ENCODE measurements at places on chromosomes 12 and 14.

GRCh38 chr12:112328456-112329124 lies 53.6 kb downstream of the HECTD4 start:
- no peak for DNase-seq

- no peak for DNase-seq
Measured at GRCh38 chr14:35304812-35305462, 12.8 kb downstream of the PSMA6 start.

- DNase-seq = no peak
Measured at GRCh38 chr12:66047411-66048021, 83.0 kb downstream of the LLPH start.

DNA sequence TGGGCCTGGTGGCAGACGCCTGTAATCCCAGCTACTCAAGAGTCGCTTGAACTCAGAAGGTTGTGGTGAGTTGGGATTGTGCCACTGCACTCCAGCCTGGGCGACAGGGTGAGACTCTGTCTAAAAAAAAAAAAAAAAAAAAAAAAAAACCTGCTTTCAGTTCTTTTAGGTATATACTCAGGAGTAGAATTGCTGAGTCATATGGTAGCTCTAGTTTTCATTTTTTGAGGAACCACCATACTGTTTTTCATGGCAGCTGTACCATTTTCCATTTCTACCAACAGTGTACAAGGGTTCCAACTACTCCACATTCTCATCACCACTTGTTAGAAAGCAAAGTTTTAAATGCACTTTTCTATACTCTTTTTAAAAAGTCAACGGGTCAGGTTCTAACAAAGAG lies 119.8 kb downstream of the DPF3 start:
- DNase-seq = no peak

DNA sequence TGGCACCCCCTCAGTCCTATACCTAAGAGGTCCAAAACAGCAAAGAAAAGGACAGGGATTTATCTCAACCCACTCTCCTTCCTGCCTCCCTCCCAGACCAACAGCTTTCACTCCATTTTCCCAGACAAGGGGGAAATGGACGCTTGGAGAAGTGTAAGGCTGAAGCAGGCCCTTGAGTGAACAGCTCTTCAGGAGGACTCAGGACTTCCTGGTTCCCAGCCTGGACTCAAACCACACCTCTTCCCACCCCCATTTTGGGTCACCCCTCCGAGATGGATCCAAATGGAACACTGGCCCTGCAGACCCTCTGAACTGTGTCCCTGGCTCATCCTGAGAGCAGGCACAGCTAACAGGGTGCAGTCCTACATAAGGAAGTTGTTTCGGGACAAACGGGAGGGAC lies 2.7 kb downstream of the KMT2D start:
- DNase-seq = no peak

GRCh38 chr12:105374303-105374702 lies 43.8 kb downstream of the C12orf75 start:
- DNase-seq = no peak

DNA sequence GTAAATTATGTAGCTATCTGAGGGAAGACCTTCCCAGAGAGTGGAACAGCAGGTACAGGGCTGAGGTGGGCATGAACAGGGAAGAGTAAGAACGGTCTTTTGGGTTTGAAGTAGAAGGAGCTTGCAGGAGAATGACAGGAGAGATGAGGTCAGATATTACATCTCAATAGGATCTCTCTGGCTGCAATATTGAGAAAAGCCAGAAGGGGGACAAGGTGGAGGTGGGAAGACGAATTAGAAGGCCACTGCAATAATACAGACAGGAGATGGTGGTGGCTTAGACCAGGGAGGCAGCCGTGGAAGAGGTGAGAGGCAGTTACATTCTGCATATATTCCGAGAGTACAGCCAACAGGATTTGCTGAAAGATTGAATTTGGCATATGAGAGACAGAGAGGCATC lies 310.2 kb downstream of the APAF1 start:
- no peak for DNase-seq

- no peak for DNase-seq
Measured at GRCh38 chr12:130775953-130776856, 60.1 kb upstream of the RIMBP2 start.

Data from COR-L47 (cell line).